ENCODE measurements at places on chromosomes 6 and 20. TPM values are rescaled to one million over a fixed set of nuclear protein-coding genes. Genes with fewer than 3 reads are reported as not detected.

GRCh38 chr6:150293423-150294173 is 75.2 kb upstream of the IYD start:
- DNase-seq, result no peak

The NHLRC1 gene
- total RNA-seq, result 0.20 TPM

The PLA2G7 gene
- not detected for total RNA-seq

The ARMH2 gene
- total RNA-seq, result not detected

The LPA gene
- total RNA-seq, result not detected

Measured in HepG2 (cell line).